Stimulated activated CD4-positive, alpha-beta T cell treated with anti-CD3 and anti-CD28 coated beads, TNF-alpha, amount 100 ng/mL, for 24 hours (primary cell): ENCODE measurements at places on chromosomes 4 and X.
A peak's percentile ranks its signal among the peaks of the same experiment; 100 is the strongest.

DNA sequence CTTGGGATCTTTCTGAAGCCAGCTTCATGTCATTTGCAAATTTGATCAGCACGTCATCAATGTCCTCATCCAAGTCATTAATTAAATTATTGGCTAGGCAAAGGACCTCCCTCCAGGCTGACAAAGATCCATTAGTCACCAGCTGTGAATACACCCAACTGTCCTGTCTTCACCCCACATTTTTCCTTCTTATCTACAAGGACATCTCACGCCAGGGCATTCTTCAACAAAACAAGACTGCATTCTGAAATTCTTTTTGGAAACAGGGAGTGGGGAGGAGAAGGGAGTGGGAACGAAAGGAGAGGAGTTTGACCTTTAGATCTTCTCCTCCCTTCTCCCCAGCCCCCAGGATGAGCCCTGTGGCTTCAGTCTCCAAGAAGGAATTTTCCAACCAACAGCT is 32.7 kb downstream of the NLGN3 start:
- DNase-seq: no peak

- DNase-seq: no peak
Observed at GRCh38 chrX:16730450-16730849, 11.0 kb downstream of the SYAP1 start.

DNA sequence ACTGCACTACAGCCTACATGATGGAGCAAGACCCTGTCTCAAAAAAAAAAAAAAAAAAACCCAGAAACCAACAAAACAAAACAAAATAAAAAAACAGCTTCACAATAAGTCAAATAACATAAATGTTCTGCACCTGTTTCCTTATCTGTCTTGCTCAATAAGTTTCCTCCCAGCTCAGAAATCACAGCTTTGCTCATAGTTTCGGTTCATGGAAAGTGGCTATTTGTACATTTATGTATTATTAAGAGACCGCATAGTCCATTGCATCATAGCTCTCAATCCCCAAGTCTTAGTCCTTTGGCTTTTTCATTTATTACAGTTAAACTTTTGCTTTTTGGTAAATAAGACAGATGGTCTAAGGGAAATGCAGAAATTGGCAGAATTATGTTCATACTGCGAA is 24.4 kb upstream of the CFAP299 start:
- no peak for DNase-seq

GRCh38 chr4:5636766-5637670 is 71.3 kb downstream of the EVC2 start:
- DNase-seq: no peak

DNA sequence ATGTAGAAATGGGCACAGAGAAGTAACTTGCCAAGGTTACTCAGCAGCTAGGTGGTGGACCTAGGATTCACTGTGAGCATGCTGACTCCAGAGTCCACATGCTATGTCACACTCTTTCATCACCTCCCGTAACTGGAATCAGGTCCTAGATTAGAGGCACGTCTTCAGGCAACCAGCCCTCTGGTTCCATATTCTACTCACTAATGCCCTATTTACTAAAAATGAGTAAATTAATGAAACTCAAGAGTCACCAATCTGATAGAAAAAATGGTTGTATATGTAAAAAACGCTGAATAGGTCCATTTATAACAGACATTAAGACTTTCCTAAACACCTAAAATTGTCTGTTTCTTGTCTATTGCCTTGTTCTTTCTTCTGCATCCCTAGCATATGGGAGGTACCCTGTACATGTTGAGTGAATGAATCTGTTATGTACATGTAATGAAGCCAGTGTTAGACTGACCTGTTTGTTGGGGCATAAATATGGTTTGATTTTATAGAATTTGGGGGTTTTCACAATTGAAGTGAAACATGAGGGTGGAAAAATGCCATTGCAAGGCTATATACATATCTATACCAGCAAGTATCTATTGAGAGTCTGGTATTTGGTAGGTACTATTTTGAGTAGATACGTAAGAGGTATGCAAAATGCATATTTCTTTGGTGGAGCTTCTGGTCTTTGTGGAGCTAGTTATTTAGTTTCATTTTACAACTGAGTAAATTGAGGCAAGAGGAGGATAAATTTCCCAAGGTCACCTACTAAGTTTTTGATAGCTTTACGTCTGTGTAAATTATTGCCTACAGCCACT is 7.5 kb upstream of the RUFY3 start:
- DNase-seq: no peak

DNA sequence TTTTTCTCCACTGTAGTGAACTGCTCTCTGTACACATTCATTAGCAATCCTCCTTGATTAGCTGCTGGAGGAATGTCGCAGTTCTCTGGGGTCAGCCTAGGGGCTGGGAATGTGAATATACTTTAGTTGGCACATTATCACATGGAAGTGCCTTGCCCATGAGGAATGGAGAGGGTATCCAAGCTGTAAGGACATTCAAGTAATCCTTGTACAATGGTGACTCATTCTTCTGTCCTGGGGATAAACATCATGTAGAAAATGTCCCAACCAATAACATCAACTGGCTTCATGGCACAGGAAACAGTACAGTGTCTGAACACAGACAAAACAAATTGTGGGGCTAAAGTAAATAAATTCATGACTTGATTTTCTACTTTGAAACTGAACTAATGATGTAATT is 147.1 kb downstream of the GLRA2 start:
- DNase-seq: no peak

DNA sequence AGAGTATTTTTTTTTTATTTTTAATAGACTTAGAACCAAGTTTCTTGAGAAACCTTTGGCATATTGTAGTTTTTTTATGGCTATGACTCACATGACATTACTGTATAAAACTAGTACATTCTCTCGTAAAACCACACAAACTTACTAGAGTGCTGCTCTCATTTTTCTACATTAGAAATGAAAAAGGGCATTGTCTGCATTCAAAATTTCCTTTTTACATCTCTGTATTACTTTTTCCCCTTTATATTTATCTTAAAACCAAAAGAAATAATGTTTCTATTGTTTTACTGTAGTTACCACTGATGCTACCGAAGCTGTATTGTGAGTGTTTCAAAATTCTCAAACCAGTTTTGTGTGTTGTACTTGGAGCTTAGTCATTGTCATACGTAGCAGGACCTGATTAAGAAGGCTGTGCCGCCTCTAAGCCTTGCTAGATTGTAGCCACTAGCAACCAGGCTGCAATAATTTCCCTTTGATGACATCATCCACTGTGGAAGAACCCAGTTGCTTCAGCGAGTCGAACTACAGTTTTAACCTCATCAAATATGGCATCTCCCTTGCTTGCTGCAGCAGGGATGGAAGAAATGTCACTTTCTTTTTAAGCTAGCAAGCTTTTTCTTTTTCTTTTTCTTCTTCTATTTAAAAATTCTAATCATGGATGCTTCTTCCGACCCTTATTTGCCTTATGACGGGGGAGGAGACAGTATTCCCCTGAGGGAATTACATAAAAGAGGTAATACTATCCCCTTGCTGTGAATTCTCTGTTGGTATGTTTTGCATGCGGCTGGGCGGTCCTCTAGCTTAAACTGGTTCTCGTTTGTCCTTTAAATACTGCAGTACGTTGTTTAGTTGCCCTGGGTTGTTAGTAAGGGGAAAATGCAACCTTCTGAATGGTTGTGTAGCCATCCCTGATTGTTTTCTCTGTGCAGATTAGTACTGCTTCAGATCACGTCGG is 39.6 kb downstream of the CLCN3 start:
- peak; percentile 54 for DNase-seq

- DNase-seq: no peak
Observed at GRCh38 chr4:104693601-104694201, 199.0 kb upstream of the CXXC4 start.

DNA sequence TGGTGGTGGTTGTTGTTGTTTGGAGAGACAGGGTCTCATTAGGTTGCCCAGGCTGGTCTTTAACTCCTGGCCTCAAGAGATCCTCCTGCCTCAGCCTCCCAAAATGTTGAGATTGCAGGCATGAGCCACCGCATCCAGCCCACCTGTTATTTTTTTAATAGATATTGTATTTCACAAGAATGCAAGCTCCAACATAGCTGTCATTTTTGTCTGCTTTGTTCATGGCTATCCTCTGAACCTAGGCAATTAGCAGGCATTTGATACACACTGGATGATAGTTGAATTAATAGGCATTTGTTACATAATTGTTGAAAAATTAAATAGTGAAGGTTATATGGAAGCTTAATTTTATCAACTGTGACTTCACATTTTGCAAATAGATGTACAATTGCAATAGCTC is 64.7 kb downstream of the BANK1 start:
- no peak for DNase-seq

GRCh38 chr4:37586194-37586593 is 100.0 kb downstream of the RELL1 start:
- DNase-seq: no peak

- DNase-seq: no peak
Observed at GRCh38 chrX:22177950-22178515, 94.7 kb upstream of the CBLL2 start.
